ENCODE measurements at places on chromosomes 1 and 21. TPM values are rescaled to one million over a fixed set of nuclear protein-coding genes. Genes with fewer than 3 reads are reported as not detected.

- DNase-seq = no peak
Observed at GRCh38 chr1:236168716-236169429, 26.5 kb downstream of the GPR137B start.

GRCh38 chr1:73491621-73492020 lies 706.4 kb downstream of the LRRIQ3 start:
- no peak for DNase-seq

DNA sequence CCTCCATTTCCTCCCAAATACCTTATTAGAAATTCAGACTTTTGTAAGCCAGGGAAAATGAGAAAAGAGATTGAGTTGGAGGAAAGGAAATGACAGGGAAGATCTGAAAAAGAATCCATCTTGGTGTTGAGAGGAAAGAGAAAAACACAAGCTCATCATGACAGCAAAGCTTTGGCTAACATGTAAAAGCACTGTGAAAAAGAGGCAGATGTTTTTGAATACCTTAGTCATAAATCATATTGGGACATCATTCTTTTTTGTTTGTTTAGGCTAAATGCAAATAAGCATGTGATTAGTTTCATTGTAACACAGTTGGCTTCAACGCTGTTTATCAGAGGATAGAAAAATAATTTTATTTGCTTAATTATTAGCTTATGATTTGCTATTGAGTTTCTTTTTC lies 64.6 kb downstream of the LHX8 start:
- no peak for DNase-seq

DNA sequence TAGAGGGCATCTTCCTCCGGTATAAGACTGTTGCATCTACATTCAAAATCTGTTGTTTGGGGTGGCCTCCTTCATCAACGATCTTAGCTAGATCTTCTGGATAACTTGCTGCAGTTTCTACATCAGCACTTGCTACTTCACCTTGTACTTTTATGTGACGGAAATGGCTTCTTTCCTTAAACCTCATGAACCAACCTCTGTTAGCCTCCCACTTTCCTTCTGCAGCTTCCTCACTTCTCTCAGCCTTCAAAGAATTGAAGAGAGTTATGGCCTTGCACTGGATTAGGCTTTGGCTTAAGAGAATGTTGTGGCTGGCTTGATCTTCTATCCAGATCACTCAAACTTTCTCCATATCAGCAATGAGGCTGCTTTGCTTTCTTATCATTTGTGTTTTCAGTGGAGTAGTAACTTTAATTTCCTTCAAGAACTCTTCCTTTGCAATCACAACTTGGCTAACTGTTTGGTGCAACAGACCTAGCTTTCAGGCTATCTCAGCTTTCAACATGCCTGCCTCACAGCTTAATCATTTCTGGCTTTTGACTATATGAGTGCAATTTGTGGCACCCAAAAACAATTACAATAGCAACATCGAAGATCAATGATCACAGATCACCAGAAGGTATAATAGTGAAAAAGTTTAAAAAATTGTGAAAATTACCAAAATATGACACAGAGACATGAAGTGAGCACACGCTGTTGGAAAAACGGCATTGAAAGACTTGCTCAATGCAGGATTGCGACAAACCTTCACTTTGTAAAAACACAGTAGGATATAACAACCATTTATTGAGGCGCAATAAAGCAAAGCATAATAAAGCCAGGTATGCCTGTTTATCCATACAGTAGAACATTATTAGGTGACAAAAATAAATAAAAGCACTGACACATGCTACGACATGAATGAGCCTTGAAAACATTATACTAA lies 56.7 kb upstream of the GFI1 start:
- no peak for DNase-seq

The CCDC185 gene
- polyA plus RNA-seq = not detected

GRCh38 chr1:161749509-161750407 lies at the start of gene DUSP12:
DUSP12 (plus strand) TSS chr1:161749786; CDS start chr1:161749802, 16 bp downstream.
- DNase-seq = peak; percentile 86

DNA sequence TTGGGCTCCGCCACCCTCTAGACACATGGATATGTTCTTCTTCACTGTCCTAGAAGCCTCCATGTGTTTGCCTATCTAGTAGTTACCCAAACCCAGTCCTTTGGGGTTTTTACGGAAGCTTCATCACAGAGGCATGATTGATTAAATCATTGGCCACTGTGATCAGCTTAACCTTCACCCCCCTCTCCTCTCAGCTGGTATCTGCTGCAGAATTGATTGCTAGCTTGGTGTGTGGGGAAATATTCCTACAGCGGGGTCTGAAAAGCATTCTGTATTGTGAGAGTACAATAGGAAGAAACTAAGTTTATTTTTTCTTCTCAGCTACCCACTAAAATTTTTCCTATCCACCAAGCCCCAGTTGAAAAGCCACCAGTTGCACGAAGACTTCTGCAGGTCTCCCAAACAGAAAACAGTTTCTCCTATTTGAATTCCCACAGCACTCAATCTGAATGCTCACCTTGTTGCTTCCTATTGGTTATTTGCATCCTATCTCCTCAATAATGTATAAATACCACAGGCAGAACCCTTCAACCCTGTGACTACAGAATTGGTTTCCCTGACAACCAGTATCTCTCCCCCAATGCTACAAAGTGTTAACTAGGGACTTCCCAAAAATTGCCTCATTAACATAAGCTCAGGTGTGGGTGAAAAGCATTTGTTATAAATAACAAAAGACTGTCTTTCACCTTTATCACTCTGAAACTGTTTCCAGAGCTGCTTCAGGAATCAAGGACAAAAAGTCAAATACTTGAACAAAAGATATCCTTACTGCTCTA lies 9.3 kb upstream of the VANGL1 start:
- DNase-seq = no peak

DNA sequence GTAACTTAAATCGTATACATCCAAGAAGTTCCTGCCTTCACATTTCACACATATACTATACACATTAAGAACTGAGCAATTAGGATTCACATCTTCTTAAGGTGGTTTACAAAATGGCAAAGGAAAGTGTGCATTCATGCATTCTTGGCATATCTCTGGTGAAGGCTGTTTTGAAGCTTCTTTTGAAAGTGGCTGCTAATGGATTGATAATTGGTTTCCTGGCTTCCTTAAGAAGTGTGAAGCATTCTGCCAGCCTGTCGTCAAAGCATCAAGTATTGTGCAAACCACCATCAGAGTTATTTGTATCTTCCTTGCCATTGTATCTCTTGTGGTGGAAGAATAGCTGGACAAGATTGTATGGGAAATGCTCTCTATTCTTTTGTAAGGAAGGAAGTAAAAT lies 95.1 kb upstream of the HMGB4 start:
- DNase-seq = no peak

The RNF186 gene
- not detected for polyA plus RNA-seq

DNA sequence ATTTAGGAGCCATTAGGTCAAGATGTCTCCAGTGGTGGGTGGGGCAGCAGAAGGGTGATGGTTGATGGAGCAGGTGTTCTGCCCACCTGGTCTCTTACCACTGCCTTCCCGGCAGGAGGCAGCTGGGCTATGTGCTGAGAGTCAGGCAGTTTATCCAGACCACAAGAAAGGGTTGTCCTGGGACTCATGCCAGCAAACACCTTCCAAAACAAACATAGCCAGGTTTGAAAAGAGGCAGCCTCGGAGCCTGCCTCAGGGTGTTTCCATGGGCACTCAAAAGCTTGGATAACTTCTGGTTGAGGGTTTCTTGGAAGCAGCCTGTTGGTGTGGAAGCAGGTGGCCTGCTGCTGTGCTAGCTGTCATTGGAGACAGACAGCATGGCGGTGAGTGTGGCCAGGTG lies 187.2 kb downstream of the PCP4 start:
- DNase-seq = no peak

The LAMC1 gene
- 322 TPM for polyA plus RNA-seq

DNA sequence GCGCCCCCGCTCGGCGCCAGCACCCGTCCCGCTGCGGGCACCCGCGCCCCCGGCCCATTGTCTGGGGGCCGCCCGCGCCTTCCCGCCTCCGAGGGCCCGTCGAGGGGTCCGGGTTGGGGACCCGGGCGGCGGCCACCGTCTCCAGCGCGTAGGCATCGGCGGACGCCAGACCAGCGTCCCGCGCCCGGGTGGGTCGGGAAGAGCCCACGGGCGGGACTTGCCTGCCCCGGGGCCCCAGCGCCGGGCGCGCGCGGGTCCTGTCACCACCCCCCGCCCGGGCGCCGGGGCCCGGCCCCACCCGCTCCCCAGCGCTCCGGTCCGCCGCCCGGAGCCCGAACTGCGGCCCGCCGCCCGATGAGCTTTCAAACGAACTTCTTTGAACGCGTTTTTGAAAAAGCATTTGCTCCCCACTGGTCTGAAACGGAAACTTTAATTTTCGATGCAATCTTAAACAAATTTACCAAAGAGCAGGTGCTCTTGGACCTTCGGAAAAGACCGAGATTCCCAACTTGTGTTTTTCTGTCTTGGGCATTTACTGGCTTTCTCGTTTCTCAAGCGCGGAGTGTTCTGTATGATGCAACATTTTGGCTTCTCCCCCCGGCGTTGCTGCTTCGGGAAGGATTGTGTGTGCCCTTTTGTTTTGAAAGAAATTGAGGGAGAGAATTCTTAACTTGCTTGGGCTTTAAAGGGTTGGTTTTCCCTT lies 615 bp downstream of the CLIC4 start:
- no peak for DNase-seq

DNA sequence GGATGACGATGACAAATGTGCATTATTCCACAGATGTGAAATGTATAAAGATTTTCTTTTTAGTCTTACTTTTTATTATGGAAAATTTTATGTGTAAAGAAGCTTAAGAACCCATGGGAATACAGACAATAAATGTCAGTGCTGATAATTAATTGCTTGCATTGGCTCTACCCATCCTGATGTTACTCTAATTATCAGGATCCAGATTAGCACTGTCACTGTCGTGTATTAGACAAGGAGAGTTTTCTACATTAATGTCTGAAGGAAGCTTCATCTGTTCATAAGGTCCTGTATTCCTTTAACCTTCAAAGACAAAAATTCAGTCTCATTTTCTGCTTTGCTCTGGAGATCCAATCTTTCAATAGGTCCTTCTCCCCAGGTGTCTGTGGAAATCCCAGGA lies 259.1 kb upstream of the ADAMTS5 start:
- DNase-seq = no peak

Data from AG04450 (cell line).